GM13977 (cell line): ENCODE measurements at places on chromosomes 12 and 14.

DNA sequence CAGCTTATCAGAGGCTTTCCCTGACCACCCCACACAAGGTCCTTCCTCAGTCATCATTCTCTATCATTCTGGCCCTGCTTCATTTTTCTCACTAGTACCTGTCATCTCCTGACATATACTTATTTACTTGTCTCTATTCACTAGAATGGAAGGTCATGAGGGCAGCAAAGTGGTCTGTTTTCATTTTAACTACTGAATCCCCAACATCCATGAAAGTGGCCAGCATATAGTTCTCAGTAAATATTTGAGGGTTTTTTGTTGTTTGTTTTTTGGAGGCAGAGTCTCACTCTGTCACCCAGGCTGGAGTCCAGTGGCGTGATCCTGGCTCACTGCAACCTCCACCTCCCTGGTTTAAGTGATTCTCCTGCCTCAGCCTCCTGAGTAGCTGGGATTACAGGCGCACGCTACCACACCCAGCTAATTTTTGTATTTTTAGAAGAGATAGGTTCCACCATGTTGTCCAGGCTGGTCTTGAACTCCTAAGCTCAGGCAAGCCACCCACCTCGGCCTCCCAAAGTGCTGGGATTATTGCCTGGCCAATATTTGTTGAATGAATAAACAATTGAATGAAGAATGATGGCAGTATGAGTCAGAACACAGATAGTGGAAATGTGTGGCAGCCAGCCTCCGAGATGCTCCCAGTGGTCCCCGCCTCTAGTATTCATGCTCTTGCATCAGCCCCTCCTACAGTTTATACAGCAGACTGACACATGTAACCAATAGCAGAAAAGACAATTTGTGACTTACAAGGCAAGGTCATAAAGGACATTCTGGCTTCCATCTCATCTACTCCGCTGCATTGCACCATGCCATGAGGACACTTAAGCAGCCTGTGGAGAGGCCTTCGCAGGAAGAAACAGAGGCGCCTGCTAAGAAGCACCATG is 7.0 kb upstream of the ANO6 start:
- no peak for DNase-seq

GRCh38 chr12:33314223-33314622 is 125.4 kb downstream of the SYT10 start:
- DNase-seq = no peak

DNA sequence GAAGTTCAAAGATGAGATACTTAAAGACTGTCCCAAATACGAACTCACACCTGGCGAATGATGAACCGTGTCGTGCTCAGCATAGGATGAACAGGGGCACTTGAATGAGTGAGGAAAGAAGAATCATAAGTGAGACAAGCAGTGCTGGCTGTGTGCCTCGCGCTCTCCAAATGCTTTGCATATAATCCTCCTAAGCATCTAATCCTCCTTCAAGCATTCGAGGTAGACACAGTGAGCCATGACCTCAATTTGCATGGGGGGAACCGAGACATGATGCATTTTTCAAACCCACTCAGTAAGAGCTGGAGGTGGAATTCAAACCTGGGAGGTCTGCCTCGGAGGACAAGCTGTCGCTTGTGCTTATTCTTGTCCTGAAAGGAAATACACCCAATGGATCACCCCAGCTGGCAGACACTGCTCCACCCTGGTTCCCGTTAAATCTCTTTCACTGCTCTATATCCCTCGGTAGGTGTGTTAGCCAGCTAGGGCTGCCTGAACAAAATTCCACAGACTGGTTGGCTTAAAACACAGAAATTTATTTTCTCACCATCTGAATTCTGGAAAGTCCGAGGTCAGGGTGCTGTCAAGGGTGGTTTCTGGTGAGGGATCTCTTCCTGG is 274.0 kb downstream of the SLC15A4 start:
- DNase-seq = no peak

GRCh38 chr12:52189376-52190174 is 2.2 kb downstream of the KRT80 start:
- no peak for DNase-seq

DNA sequence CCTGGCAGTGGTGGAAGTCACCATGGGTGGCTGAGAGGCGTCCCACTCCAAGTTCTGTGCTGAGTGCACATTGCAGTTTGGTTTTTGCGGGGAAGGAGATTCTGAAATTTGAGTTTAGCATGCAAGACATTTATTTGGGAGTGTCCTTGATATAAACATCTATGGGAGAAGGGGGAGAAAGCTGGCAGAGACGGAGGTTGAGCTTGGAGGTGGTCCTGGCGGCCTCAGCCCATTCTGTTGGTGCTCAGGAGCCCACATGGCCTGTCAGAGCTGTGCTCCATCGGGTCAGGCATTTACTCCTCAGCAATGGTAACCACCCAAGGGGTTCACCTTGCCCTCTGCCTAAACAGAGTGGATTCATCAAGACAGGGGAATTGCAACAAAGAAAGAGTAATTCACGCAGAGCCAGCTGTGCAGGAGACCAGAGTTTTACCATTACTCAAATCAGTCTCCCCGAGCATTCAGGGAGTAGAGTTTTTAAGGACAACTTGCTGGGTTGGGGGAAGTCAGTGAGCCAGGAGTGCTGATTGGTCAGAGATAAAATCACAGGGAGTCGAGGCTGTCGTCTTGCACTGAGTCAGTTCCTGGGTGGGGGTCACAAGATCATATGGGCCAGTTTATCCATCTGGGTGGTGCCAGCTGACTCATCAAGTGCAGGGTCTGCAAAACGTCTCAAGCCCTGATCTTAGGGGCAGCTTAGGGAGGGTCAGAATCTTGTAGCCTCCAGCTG is 323.3 kb upstream of the TMEM132C start:
- DNase-seq = no peak

- DNase-seq = no peak
These were observed 69.0 kb downstream of the PRIMA1 start for GRCh38 chr14:93719256-93719655.

GRCh38 chr14:27236601-27237000 is 638.8 kb upstream of the NOVA1 start:
- no peak for DNase-seq

DNA sequence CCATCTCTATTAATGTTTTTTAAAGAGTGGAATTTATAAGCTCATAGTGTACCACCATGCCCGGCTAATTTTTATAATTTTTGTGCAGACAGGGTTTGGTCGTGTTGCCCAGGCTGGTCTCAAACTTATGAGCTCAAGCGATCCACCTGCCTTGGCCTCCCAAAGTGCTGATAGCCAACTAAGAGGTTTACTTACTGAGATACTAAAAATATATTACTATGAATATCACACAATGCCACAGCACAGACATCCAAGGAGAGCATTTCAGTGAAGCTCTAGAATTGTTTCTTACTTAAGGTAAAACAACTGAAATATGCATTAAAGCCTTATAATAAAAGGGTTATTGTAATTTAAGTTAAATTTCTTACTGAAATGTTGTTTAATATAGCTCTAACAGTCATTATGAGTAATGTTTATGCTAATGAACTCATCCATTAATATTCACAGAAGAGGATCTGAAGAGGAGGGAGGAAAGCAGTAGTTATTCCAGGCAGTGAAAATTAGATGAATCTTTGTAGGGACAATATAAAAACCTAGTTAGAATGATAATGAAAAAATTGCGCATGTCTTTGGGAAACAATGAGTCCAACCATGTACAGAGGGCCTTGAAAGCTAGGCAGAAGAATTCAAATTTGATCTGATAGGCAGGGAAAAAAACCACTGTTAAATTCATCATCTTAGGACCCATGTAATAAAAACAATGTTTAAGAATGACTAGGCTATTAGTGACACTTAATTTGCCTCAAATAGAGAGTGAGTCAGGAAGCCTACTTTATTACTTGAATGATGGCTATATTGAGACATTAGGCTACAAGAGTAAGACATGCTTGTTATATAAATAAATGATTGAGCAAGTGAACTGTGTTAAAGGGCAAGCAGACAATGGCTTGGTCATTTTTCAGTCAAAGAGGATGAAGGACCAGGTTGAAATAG is 99.2 kb downstream of the SLC41A2 start:
- no peak for DNase-seq

- peak; percentile 79 for DNase-seq
These were observed 40.5 kb downstream of the KCNA5 start for GRCh38 chr12:5083955-5084849.

DNA sequence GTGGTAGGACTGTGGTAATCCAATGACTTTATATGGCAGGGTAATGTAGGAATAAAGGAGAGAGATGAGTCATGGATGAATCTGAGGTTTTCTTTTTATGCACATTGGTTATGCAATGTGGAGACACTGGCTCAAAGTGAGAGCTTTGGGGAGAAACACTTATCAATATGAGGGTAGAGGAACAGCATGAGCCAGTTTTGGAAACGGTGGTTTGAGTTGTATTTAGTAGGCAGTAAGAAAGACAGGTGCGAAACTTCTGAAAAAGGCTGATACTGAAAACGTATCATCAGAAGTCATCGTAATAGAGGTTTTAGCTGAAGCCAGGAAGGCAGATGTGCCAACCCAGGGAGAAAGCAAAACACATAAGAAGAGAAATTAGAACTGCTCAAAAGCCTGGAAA is 854.8 kb upstream of the SEL1L start:
- DNase-seq = no peak

- no peak for DNase-seq
These were observed 10.5 kb downstream of the PLD4 start for GRCh38 chr14:104935026-104935650.

- DNase-seq = no peak
These were observed 119.7 kb upstream of the HIF1A start for GRCh38 chr14:61575551-61576150.

- DNase-seq = no peak
These were observed 114.9 kb downstream of the PDZRN4 start for GRCh38 chr12:41302979-41303403.

DNA sequence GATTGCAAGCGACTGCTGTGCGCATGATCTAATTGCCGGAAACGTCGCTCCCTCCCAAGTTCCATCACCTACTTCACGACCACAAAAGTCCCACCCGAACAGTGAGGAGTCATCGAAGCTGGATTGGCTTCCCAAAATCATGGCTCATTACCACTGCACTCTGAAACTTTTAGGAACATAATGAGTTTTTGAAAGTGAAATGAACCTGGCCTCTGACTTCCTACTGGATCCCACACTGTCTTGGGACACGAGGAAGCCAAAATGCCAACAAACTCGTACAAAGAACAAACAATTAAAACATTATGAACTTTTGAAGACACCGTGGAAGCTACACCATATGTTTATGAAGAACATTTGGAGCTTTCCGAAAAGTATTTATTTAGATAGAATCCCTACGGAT is 334.8 kb upstream of the TMPO start:
- DNase-seq = no peak

GRCh38 chr12:104953323-104953722 is 4.8 kb downstream of the SLC41A2 start:
- DNase-seq = no peak

GRCh38 chr12:48061938-48062719 is 43.8 kb downstream of the SENP1 start:
- DNase-seq = no peak

DNA sequence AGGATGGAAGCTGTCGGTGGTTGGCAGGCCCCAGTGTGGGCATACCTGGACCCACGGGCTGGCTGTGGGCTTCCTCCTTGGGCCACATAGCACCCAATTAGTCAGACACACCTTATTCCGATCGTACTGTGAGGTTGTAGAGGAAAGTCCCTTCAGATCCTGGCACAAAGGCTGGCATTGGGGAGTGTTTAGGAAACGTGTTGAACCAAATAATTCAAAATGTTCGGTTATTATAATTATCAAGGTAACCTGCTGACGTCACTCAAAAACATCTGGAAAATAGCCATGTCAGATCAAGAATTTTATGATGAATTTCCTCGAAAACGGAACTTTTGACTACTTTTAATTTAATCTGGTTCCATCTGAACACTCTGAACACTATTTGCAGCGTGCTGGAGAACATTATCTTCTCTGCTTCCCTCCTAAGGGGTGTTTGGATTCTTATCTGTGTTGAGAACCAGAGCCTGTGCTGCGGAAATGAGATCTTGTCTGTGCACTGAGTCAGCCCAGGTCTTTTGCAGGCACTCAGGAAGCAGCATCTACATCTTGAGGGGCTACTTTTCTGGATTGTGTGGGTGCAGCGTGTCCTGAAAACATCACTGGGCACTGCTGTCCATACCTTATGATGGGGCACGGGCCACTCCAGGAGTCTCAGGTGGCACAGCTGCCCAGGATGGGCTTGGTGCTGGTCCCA is 100.3 kb downstream of the SLC25A47 start:
- no peak for DNase-seq

GRCh38 chr14:96205978-96206360 is 1.3 kb downstream of the BDKRB2 start:
- no peak for DNase-seq

- no peak for DNase-seq
These were observed 2.4 kb downstream of the AGAP2 start for GRCh38 chr12:57735952-57736740.

- no peak for DNase-seq
These were observed 13.2 kb downstream of the TM7SF3 start for GRCh38 chr12:27000961-27001360.

DNA sequence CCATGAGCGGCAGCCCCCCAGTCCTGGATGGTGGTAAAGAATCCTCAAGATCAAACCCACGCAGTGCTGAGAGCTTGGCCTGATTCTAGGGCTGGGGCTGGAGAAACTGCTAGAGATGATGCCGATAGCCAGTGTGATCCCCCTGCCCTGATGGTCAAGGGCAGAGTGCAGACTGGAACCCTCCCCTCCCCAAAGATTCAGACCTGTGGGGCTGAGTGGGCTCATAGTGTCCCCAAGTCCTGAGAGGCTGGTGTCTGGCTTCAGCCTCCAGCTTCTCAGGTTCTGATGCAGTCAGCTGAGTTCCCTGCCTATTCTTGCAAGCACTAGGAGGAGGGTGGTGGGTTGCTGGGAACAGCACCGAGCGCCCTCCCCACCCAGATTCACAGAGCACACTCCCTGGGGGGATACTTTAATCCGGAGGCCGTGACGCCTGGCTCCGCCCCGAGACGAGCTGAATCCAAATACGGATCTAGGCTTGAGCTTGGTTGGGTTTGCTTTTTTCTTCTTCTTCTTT is 11.9 kb downstream of the RHOF start:
- DNase-seq = no peak

DNA sequence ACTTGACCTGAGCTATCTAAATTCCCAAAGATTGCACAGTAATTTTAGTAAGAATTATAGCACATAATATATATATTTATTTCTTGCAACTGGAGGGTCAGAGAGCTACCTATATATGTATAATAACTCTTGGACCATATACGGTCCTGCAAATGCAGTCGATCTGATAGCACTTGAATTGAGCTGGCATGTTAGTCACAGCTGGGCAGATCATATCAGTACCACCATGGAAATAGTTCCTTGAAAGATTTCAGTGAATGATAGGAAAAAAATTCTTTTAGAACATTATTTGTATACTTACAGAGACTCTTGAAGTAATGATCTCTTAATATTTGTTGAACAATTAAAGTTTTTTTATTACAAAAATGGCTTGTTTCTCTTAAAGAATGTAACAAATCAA is 94.5 kb upstream of the MON2 start:
- DNase-seq = no peak

GRCh38 chr14:22370084-22370847 is 218.8 kb downstream of the DAD1 start:
- DNase-seq = no peak

- no peak for DNase-seq
These were observed 28.0 kb downstream of the DAO start for GRCh38 chr12:108907839-108908351.

- DNase-seq = no peak
These were observed 124.2 kb downstream of the HMGA2 start for GRCh38 chr12:65948320-65949008.

GRCh38 chr12:89161557-89161956 is 190.7 kb downstream of the DUSP6 start:
- DNase-seq = no peak
